CD4-positive, alpha-beta T cell treated with Interleukin-21 for 1 hour (primary cell): ENCODE measurements at places on chromosomes 16 and 17.

DNA sequence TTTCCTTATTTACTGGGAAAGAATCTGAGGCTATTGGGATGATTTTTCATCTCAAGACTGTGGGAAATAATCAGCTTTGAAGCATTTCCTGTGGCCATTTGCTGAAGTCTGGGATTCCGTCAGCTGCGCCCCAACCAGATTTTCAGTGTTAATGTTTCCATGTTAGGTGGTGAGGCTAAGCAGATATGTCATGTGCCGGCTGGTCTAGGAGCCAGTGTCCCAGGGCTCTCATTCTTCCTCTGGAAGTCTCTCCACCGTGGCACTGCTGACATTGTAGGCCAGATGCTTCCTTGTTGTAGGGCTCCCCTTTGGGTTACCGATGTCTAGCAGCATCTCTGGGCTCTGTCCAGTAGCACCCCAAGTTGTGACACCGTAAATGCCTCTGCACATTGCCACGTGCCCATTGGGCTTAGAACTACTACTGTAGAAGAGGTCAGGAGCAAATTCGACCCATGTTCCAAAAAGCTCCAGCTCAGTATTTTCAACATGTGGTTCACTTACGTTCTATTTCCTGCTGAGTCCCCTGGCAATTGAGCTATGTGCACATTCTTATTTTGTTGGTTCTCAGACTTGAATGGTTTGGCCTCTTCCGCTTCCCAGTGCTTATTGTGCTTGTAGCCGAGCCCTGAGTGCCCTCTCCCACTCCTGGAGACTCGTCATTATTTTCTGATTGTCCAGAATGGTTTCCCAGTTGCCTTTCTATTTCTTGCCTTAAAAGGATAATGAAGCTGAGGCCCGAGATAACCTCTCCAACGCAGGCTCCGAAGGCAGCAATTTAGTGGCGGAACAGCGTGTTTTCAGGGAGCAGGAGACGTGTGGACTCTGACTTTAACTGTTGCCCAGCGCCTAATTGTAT is 82.2 kb downstream of the SPECC1 start:
- no peak for DNase-seq

- DNase-seq: no peak
Observed at GRCh38 chr17:73939806-73940205, 263.7 kb upstream of the RPL38 start.

GRCh38 chr16:67964477-67965131 is 3.8 kb downstream of the SLC12A4 start:
- no peak for DNase-seq

DNA sequence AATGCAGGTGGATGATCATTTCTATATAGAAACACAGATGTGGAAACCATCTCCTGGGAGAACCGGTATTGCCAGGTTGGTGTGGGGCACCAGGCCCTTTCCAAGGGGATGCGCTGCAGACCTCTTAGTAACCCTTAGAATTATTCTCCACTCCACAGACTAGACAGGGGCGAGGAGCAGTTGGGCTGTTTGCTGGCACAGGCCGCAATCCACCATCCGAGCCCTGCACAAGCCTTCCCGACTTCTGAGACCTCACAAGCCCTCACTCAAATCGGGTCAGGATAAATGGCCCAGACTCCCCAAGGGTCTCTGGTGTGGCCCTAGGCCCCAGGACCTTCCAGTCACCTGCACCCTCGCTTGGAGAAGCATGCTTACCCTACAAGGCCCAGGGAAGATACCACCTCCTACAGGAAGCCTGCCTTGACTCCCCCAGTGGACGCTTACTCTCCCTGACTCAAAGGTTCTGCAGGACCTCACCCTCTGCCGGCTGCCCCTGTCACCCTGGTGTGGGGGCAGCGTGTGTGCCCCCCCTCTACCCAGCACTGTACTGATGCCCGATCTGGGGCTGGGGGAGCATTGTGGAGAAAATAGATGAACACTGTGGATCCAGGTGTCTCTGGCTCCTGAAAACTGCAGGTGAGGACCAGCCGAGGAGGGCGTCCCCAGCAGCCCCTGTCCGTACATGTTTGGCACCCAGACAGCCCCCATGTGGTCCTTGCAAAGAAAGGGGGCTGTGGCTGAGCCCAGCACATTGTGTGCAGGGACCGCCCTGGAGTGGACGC is 49.8 kb upstream of the ACSF3 start:
- no peak for DNase-seq

GRCh38 chr17:79695797-79696609 is 34.7 kb upstream of the ENPP7 start:
- no peak for DNase-seq

DNA sequence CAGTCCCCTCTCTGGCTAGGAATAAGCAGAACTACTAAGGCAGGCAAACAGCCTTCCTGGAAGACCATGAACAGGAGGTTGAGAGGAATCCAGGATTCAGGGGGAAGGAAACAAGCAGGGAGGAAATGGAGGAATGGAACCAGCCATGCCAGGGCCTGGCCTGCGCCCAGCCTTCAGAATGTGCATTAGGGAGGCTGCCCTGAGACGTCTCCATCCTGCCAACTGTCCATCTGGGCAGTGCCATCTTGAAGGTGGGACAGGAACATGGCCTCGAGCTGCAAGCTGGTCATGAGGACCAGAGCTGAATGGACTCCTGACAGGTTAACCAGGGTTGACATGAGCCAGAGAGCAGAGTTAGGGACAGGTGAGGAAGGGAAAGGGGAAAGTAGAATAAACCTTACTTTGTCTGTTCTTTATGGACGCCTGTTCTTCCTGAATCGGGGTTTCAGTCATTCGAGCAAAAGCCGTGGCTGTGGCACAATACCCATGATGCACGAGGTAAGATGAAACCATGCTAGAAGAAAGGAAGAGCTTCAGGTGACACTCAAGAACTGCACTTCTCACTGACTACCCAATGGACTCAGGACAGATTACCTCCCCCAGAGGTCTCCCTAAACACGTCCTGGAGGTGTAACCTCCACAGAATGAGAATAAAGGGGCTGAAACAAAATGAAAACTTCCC is 12.1 kb upstream of the GFOD2 start:
- DNase-seq: no peak

- no peak for DNase-seq
Observed at GRCh38 chr17:50424246-50424995, 1.6 kb upstream of the ACSF2 start.

DNA sequence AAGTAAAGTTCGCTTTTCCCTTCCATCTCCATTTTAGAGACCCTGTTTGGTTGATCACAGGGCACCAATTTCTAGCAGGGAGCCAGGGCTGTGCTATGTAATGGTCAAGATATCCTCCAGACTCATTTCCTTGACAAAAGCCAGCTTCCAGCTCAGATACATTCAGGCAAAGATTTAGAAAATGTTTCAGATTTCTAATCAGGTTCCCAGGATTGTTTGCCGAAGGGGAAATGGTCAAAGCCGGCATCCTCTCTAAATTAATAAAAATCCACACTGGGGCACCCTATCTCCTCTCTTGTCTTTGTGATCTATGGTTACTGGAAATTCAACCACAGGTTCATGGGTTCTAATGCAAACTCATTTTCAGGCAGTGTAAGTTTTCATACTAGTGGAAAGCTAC is 686.8 kb upstream of the KIF2B start:
- DNase-seq: no peak

DNA sequence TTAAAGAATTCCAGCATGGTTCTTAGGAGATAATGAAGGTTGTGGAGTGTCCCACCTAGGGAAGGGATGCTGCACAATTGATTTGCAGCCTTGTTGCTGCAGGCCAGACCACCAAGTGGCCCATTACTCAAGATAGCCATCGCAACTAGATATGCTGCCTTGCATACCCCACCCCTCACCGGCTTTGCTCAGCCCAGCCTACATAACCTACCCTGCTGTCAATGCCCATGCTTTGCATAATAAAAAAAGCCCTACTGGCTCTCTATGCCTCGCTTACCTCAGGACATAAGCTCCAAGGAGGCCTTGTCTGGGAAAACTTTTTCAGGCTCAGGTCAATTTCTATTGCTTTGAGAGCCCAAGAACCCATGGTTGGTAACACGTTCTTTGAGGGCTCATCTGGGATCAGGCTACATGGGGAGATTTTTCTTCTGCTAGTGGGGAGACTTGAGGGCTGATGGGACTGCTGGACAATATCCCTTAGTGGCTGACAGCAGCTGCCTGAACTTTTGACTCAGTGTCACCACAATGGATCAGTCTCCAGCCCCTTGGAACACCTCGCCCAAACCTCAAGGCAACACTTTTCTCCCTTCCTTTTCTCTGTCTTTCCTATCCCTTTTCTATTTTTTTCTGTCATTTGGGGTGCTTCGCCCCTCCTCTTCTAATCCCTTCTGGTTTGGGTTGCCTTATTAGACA is 38.3 kb downstream of the SCPEP1 start:
- no peak for DNase-seq

DNA sequence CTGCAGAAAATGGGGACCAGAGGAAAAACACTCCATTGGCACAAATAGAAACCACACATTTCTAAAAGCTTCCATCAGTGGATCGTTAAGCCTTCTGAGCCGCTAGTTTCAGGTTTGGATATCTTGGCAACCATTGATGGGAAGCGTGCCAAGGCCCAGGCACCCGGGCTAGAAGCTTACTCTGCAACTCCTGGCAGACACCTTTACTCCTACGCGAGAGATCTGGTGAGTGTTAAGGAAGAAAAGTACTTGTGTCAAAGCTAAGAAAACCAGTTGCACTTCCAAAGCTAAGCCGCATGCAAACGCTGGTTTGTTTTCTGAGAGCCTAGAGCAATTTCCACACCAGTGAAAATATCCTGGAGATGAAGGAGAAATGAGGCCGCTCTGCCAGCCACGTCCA is 472.4 kb downstream of the PMP22 start:
- no peak for DNase-seq

DNA sequence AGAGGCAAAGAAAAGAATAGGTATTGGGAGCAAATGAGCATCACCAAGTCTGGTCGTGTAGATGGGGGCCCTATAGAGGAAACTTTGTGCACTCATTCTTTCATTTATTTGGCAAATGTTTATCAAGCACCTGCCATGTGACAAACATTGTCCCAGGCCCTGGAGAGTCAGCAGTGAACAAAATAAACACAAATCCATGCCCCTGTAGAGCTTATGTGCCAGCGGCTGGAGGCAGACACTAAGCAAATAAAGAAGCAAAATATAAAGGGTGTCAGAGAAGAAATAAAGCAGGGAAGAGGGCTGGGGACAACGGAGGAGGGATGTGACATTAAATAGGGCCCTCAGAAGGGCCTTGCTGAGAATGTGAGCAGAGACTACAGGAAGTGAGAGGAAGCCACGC is 45.5 kb downstream of the KATNIP start:
- no peak for DNase-seq

- DNase-seq: no peak
Observed at GRCh38 chr16:14307059-14307526, 236.0 kb downstream of the MRTFB start.

DNA sequence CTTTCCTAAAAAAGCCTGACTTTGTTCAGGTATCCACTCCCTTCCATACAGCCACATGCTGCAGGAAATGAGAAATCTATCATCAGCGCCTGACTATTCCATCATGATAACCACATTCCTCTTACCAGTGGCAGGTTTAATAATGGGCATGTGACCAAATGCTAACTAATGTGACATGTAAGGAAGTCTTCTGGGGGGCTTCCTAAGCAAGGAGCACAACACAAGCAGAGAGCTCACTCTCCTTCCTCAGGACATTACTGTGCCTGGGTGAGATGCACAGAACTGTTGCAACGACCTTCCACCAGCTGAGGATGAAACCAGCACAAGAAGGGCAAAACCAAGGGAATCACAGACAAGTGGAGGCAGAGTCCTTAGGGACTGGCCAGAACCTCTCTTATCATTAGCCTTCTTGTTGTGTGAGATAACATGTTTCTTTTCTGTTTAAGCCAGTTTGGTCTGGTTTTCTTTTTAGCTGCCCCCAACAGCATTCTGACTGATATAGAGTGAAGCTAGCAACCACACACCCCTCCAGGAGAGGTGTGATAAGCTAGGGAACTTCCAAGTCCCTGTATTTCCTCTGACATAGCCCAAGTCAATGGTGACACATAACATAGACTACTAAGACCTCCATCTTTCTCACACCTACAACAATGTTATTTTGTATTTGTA is 16.9 kb downstream of the MYO1D start:
- DNase-seq: no peak

DNA sequence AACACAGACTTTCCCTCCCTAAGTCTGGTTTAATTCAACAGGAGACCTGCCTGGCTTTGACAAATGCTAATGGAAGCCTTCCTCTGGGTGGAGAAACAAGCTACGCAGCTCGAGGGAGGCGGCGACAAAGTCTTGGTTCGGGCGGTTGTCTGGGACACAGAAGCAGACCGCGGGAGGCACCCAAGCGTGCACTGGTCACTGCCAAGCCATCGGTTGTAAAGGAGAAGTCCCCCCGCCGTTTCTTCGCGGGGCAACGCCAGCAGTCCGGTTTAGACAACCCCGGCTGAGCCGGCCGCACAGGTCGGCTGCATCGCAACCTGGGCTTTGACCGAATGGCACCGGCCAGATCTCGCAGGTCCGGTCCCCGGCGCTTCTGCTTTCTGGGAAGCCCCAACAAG is 586 bp downstream of the GLYR1 start:
- peak; percentile 26 for DNase-seq

DNA sequence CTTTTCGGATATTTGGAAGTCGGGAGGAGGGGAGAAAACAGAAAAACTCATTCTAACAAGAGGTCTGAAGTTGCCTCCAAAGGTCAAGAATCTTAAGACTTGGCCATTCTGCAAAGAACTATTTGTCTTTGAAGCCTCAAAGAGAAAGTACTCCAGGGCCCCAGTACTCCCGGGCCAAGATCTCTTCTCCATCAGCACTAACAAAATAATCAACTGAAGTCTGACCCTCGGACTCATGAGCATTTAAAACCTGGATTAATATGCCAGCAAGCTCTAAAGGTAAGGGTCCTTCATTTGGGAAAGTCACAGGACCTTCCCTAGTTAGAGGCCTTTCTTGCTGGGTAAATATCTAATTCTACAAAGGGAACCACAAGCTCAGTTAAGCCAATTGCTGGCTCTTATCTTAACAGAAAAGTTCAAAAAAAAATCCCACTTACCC is 4.5 kb downstream of the AXIN2 start:
- DNase-seq: no peak

- DNase-seq: no peak
Observed at GRCh38 chr16:19874026-19874425, 10.6 kb downstream of the GPRC5B start.

GRCh38 chr17:66260275-66260674 is 31.1 kb upstream of the APOH start:
- no peak for DNase-seq

GRCh38 chr17:27577121-27577761 is 53.7 kb upstream of the LGALS9 start:
- no peak for DNase-seq

GRCh38 chr17:41338961-41339485 is 11.6 kb downstream of the KRT33A start:
- peak; percentile 86 for DNase-seq

DNA sequence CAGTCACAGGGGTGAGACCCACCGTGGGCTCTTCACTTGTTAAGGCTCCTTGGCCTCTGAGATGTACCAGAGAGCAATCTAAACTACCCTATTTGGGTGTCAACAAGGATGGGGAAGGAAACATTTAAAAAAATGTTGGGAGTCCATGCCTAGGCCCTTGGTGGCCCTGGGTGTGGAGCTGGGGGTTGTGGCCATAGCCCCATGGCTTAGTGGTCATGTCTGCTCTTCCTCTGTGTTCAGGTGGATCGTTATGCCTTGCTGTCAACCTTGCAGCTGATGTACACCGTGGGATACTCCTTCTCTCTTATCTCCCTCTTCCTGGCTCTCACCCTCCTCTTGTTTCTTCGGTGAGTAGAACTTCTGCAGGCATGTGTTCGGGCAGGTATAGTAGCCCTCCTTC is 28.5 kb downstream of the GLP2R start:
- no peak for DNase-seq
